ENCODE measurements at places on chromosomes 1 and 21.

DNA sequence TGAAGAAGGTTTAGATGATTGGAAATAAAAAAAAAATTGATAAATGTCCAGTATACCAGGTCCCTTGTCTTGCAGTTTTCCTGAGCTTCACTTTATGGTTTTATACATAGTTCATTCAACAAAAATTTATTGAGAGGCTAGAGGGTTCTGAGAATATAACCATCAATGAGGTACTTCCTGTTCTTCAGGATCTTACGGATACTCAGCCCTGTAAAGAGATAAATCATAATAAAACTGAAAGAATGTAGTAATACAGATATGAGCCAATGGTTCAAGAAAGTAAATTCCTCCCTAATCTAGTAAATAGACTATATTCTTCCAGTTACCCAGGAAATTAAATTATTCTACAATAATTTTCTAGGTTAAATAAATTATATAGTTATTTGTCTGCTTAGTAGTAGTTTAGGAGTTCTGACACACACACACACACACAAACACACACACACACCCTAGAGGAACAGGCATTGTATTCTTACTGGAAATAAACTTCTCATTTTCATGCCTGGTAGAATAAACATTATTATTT lies 70.4 kb upstream of the HMCN1 start:
- DNase-seq, result no peak

- DNase-seq, result no peak
Observed at GRCh38 chr1:236516929-236517704, 6.7 kb upstream of the LGALS8 start.

GRCh38 chr1:241622669-241623068 lies 17.5 kb downstream of the CHML start:
- DNase-seq, result no peak

GRCh38 chr1:192488058-192488457 lies 87.5 kb upstream of the RGS1 start:
- no peak for DNase-seq

DNA sequence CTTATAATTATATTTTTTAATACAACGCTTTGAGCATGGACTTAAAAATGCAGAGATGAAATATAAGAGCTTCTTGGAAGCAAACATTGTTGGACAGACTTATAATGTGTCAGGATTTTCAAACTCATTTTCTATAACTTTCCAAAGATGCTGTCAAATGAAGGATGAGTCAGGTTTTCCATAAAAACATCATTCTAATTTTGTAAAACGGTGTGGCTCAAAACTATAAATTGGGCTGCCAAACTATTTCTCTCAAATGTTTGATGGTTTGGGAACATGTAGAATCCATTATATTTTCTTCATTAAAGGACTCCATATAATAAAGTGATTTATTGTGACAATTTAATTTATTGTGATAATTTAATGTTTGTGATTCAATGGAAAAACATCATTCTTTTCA lies 511.2 kb downstream of the USP25 start:
- DNase-seq, result no peak

DNA sequence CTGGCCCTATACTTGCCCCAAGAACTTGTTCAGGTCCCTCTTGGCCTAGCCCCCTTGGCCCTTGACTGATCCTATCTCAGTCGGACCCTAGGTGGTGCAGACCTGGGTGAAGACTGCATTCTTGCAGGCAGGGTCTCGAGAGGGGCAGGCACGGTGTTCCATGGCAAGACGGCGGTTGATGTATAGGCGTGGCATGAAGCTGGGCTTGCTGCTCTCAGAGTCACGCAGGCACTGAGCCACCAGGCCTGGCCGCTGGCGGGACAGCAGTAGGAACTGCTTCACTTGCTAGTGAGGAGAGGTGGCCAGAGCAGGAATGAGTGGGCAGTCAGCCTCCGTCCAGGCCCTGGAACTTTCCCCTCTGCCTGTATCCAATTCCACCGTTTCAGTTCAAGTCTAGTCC lies 3.8 kb downstream of the HECTD3 start:
- no peak for DNase-seq

DNA sequence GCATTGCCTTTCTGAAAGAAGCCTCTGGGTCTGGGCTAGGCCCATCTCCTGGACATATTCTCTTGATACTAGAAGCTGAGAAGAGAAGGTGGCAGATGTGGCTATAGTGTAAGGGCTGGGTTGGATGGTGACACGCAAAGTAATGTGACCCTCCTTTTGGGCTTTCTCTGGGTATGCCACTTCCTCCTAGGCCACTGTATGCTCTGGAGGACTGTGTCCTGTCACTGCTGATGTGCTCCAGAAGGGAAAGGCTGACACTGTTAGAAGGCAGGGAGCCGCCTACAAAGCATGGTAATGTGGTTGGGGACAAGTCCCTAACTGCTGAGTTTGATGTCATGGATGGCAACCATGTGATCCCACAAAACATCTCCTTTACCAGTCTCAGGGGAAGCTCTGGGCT lies 112.1 kb downstream of the BCAR3 start:
- DNase-seq, result no peak

GRCh38 chr1:15592285-15592684 lies 7.4 kb upstream of the AGMAT start:
- no peak for DNase-seq

DNA sequence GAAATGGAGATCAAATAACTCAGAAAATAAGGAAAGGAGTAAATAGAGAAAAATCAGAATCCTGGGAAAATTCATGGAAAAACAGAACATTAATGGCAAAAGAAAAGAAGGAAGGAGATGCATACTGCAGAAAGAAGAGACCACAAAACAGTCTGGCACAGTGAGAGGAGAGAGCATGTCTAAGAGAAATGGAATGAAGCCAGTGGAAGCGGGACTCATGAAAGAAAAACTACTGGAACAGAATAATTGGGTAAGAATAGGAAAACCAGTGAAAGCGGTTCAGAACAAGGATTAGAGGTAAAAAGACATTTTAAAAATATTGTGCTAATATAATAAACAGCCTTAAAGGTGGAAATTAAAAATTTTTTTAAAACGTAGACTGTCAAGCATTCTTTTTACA lies 93.6 kb upstream of the GREM2 start:
- DNase-seq, result no peak

GRCh38 chr1:47232187-47232874 lies at the start of gene TAL1:
Gene TAL1, minus strand, starts transcription at chr1:47232225. Its CDS starts 6,337 bp downstream, at chr1:47225888.
- DNase-seq, result no peak

- DNase-seq, result no peak
Observed at GRCh38 chr1:111852261-111852721, 96.6 kb downstream of the DDX20 start.

GRCh38 chr1:7076117-7076516 lies 290.9 kb downstream of the CAMTA1 start:
- DNase-seq, result no peak

GRCh38 chr1:78143673-78144072 lies 97.9 kb downstream of the GIPC2 start:
- DNase-seq, result no peak

GRCh38 chr1:2631136-2632050 lies 1.4 kb downstream of the MMEL1 start:
- no peak for DNase-seq

DNA sequence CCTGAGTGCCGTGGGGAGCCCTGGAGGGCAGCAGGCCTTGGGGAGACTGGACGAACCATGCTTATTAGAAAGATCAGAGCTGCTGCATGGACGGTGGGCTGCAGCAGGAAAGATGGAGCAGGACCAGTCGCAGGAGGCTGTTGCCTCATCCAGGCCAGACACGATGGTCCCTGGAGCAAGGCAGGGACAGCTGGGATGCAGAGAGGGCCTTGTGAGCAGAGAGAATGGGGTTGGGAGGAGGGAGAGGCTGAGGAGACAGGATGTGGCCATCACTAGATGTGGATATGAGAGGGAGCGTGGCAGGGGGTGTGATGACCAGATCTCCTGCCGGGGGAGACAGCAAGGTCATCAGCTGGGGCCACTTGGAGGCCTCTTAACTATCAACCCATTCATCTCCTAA lies 727.6 kb downstream of the PTPRU start:
- no peak for DNase-seq

GRCh38 chr1:35835398-35835797 lies 27.6 kb downstream of the AGO4 start:
- DNase-seq, result no peak

- no peak for DNase-seq
Observed at GRCh38 chr1:215416497-215416896, 150.6 kb upstream of the KCTD3 start.

- DNase-seq, result no peak
Observed at GRCh38 chr1:103941086-103941485, 191.4 kb downstream of the AMY1C start.

GRCh38 chr1:109641861-109642260 lies 14.0 kb upstream of the GSTM4 start:
- DNase-seq, result no peak
